ENCODE measurements at places on chromosomes 11 and 22.

DNA sequence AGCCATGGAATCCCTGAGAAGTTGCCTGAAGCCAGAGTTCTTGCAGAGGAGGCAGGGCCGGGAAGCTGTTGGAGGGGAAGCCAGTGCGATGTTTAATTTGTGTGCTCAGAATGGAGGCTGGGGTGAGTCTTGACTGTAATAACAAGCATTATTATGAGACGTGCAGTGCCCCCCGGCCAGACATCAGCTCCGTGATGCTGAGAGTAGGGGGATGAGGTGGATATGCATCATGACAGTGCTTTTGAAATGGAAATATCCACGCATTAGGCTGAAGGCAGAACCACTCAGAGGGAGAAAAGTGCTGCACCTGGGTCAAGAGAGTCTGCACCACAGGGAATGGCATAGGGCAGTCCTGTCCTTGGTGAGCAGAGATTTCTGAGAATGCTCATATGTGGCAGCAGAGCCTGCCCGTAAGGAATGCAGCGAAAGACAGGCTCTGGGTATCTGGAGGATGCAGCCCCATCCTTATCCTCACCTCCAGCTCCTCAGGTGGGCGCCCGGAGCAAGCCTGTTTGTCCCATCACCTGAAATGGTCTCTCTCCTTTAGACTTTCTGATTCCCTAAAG lies 37.6 kb upstream of the SEZ6L start:
- no peak for DNase-seq

DNA sequence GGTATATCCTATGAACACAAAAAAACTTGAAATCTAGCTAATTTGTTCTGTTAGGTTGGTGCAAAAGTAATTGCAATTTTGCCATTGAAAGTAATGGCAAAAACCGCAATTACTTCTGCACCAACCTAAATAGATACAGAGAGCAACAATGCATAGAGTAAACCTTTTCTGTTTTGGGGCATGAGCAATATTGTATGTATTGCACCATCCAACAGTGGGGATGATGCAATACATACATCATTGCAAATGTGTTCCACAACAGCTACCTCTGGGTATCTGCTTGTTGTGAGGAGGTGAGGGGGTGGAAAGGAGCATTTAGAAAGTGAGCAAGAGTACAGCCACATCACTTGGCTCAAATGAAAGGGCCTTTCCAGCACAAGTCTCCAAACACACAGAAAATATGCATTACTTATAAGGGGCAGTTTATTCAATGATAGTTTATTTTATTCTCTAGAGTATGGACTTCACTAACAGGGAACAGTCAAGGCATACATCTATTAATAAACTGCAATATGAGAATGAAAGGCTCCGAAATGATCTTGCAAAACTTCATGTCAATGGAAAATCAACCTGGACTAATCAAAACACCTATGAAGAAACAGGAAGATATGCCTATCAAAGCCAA lies 77.3 kb downstream of the DEUP1 start:
- no peak for DNase-seq

GRCh38 chr11:71311176-71311925 lies 59.0 kb upstream of the SHANK2 start:
- DNase-seq = no peak

DNA sequence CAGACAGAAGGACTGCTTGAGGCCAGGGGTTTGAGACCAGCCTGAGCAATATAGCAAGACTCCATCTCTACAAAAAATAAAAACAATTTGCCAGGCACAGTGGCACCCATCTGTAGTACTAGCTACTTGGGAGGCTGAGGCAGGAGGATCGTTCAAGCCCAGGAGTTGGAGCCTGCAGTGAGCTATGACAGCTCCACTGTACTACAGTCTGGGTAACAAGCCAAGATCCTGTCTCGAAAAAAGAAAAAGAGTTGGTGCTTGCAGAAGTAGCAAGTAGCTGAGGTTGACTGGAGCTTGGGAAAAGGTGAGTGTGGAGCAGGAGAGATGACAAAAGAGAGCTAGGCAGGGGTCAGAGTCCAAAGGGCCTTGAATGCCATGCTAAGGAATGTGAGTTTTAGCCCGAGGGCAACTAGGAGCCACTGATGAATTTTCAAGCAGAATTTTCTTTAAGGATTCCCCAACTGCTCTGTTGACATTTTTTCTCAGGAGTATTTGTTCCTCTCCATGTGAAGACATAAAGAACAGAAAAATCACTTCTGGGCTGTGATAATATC lies 3.1 kb downstream of the AP1B1 start:
- DNase-seq = no peak

GRCh38 chr11:78727816-78728215 lies 153.2 kb upstream of the NARS2 start:
- no peak for DNase-seq

- no peak for DNase-seq
These were observed 95.0 kb downstream of the AMOTL1 start for GRCh38 chr11:94862926-94863880.

DNA sequence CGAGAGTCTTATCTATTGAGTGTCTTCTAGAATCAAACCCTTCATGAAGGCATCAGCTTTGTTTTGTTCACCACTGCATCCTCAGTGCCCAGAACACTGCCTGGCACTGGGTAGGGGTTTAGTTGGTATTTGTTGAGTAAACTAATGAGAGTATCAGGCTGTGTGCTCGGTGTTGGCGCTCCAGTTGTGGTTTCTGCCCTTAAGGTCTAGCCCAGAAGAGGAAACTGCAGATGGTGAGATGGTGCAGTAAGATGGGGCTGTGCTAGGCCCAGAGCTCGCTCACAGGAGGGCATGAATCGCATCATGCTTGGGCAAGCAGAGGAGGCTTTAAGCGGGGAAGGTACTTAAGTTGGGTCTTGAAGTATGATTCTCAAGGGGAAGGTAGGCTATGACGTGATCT lies 97.2 kb downstream of the FBXO7 start:
- no peak for DNase-seq

DNA sequence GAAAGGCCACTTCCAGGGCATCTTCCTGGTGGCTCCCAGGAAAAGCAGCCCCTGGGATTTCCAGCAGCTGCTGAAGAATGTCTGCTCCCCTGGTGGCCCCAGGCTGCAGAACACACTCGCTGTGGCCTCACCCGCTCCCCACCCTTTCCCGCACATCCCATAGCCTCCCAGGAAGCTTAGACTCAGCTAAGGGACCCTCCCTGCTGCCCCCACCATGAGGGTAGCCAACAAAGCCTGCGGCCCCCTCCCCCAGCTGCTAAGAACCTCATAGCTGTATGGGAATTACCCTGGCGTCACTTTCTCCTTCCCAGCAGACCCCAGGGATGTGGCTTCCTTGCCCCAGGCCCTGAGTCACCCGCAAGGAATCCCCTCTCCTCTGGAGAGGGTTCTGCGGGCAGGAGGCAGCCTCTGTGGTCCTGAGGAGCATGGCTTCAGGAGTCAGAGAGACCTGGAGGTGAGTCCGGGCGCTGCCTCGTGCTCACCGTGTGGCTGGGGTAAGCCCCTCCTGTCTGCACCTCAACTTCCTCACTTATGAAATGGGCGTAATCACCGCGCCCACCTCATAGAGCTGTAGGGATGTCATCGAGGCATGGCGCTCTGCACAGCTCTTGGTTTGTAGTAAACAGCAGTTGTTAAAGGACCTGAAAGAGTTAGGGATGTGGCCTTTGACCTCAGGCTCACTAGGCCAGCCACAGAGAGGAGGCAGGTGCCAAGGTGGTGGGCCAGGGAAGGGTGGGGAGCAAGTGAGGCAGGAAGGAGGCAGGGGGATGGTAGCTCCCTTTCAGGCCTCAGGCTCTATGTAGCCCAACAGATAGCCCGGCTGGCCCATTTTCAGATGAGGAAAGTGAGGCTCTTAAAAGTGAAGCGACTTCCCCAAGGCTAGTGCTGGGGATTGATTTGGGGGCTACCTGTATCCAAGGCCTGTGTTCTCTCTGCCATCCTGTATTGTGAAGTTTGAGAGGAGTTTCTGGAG lies 71.2 kb downstream of the LRRC32 start:
- DNase-seq = no peak

DNA sequence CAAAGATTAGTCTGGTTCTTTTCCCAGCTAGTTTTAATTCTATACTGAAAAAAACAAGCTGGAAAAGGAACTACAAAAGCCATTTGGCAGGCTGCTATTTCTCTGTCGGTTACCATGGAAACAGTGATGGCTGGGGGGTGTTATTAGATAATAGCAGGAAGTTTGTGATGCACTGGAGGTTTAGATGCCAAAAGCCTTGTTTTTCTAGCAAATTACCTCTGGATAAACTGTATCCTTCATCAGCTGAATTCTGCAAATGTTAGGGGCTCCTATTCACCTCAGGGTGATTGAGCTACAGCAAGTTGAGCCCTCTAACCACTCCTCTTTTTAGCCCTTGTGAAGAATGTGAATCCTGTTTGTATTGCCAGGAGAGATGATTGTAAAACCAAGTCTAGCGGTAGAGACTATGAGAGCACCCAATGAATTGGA lies 25.2 kb downstream of the ALKBH3 start:
- DNase-seq = peak; percentile 73

- DNase-seq = no peak
These were observed 4.8 kb downstream of the SAAL1 start for GRCh38 chr11:18100926-18101656.

DNA sequence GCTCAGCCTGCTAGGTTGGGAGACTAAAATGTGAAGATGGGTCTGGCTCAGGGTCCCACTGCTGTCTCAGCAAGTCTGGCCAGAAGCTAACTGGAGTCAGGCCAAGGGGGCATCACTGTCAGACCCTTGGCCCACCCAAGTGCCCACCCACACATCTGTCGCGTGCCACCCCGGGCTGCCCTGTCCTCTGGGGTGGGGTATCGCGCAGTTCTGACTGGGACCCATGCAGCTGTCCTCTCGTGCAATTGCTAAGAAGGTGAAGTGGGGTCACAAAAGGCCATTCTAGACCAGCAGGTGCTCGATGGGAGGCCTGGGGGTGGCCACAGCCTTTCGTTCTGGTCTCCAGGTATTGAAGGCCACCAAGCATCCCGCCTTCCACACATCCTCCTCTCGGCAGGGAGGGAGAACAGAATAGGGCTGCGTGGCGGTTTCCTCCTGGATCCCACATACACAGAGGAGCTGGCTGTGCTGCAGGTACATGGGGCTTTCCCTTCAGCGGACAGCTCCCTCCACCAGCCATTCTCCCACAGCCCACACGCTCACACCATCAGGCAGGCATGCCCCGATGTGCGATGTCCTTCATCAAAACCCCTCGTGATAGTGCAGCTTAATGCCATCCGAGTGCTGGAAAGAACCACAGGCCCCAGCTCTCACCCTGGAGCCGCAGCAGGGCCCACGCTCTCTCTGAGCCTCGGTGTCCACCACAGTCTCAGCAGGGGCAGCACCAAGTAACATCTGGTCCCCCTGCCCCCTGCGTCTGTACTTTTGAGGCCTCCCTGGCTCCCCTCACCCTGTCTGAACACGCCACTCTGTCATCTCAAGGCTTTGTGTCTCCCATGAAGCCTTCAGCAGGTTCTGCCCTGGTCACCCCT lies 37.6 kb downstream of the SHANK2 start:
- no peak for DNase-seq

DNA sequence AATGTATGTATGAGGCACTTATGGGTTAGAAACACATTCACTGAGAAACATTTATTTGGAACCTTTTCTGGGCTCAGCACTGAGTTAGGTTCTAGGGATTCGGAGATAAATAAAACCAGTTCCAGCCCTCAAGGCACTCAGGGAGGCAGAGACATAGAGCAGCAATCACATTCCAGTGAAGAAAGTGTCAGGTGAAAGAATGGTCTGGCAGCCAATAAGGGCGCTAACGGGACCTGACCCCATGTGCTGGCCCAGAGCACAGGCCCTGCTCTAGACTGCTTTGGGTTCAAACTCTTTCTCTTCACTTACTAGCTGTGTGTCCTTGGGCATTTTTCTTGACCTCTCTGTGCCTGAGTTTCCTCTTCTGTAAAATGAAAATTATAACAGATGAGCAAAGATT lies 146.0 kb upstream of the SYT13 start:
- no peak for DNase-seq
